ENCODE measurements at places on chromosomes 4 and X.

- DNase-seq: no peak
These were observed 19.1 kb upstream of the ZXDA start for GRCh38 chrX:57929373-57929772.

GRCh38 chr4:5220028-5220427 is 168.7 kb downstream of the STK32B start:
- DNase-seq: no peak

GRCh38 chrX:54066841-54067240 is 22.6 kb upstream of the PHF8 start:
- no peak for DNase-seq

GRCh38 chr4:175339100-175339707 is 421.0 kb downstream of the ADAM29 start:
- DNase-seq: no peak

- no peak for DNase-seq
These were observed 60.4 kb downstream of the PCDH18 start for GRCh38 chr4:137471895-137472294.

- no peak for DNase-seq
These were observed 64.5 kb downstream of the DRD5 start for GRCh38 chr4:9845791-9846493.

DNA sequence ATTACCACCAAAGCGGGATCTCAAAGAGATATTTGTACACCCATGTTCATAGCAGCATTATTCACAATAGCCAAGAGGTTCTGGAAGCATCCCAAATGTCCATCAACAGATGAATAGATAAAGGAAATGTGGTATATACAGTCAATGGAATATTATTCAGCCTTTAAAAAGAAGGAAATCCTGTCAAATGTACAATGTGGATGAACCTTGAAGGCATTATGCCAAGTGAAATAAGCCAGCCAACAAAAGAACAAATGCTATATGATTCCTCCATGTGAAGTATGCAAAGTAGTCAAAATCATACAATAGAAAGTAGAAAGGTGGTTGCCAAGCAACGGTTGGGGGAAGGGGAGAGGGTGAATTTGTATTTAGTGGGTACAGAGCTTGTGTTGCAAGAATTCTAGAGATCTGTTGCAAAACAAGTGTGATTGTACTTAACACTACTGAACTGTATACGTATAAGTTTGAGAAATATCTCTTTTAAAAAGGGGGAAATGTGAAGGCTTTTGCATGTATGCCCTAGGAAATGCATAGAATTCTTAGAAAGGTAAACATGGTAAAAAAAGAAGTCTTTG is 5.0 kb upstream of the ZRSR2 start:
- DNase-seq: no peak

DNA sequence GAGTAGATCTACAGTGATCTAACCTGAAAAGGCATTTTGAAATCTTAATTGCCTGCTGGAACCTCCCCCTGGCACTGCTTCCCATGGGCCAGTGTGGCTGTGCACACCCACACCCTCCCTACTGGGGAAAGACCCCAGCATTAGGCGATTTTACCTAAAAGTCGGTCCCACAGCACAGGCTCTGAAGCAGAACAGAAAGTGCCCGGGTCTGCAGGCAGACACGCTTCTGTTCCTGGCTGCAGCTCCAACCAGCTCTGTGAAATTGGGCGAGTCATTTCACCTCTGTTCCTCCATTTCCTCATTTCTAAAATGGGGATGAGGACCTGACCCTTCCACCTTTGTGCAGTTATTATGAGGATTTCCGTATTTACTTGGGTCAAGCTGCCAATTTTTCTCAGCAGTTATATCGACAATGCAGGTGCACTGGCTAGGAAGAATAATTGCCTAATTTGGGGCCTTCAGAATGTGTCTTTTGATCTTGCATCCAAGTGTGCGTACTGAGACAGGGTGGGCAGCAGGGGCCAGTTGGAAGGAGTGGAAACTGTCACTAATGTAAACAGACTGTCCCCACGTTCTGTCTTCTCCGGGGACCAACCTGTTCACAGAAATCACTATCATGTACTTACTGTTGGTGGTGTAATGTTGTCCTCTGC is 7.1 kb downstream of the KLF3 start:
- peak; percentile 23 for DNase-seq

DNA sequence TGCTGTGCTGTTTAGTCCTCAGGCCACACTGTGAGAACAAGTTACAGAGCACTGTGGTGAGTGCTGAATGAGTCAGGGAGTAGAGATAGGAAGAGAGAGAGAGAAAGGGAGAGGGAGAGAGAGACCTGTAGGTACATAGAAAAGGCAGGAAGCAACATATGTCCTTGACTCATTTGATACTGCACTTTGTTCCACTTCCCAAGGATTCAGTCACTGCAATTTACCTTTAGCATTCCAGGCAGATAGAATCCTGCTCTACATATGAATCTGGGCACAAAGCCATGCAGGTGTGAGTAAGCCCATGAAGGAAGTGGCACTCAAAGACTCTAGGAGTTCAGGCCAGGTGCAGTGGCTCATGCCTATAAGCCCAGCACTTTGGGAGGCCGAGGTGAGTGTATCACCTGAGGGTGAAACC is 1.0 kb upstream of the DAPP1 start:
- DNase-seq: no peak

DNA sequence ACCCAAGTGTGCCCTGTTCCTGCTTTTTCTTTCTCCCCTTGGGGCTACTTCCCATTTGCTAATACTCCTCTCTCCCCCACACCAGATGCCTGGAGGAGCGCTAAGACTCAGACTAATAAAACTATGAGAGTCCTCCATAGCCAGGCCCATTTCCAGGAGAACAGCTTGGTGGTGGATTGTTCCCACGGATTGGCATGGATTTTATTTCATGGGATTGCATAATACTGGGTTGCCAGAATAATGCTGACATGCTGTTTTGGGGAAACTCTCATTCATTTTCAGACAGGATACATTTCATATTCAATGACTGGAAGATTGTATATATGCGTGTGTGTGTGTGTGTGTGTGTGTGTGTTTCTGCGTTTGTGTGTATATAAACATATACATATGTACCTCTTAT is 447.5 kb upstream of the PITX2 start:
- no peak for DNase-seq

DNA sequence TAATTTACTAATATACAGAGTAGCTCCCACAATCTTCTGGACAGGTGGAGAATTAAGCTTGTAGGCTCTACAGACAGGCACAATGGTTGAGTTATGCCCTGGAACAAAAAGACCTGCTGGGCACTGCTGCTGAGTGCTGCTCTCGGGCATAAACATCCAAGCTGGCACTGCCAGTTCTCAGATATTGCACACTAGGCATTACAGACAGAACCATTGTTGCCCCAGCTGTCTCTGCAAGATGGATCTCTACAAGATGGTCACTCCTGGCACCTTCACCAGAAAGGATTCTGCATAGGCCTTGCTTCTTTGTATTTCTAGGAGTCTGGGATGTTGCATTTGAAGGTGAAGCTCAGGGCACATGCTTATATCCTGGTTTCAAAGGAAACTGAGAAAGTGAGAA is 527.1 kb downstream of the STIM2 start:
- peak; percentile 0 for DNase-seq

GRCh38 chrX:40006106-40007017 is 91.4 kb downstream of the BCOR start:
- no peak for DNase-seq

DNA sequence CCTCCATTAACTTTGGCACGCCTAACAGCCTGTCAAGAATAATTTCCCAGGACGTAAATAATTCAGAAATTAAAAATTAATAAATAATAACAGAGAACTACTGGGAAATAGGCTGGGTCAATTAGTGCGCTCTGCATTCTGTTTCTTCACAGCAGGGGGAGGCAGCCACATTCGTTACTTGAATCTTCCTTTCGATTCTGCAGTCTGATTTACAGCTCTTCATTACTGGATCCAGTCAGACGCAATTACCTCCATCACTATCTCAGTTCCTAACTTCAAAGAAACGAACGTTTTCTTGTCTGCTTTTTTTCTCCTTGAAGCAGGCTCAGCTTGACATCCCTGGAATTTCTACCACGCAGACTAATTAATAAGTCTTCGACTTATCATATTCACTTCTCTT is 9.0 kb upstream of the RPL34 start:
- peak; percentile 18 for DNase-seq

- DNase-seq: no peak
These were observed 317 bp upstream of the FRMPD4 start for GRCh38 chrX:12137951-12138360.

- no peak for DNase-seq
These were observed 92.5 kb upstream of the TEX13D start for GRCh38 chrX:124239911-124240310.

- peak; percentile 8 for DNase-seq
These were observed 14.5 kb downstream of the SLC25A5 start for GRCh38 chrX:119482481-119483480.

DNA sequence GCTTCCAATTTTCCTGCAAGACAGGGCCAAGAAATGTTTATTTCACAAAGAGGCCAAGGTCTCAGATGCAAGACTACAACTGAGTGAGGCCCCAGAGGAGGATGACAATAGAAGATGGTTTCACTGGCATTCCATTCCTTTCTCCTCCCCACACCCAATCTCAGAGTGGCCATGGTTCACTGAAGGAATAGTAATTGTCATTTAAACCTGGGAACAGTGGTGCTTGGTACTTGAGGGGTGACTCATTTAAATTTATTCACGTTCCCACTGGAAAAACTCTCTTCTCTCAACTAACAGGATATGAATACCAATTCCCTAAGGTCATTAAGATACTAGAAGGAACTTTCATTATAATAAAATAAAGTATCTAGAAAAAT is 35.3 kb upstream of the CXCL8 start:
- no peak for DNase-seq

DNA sequence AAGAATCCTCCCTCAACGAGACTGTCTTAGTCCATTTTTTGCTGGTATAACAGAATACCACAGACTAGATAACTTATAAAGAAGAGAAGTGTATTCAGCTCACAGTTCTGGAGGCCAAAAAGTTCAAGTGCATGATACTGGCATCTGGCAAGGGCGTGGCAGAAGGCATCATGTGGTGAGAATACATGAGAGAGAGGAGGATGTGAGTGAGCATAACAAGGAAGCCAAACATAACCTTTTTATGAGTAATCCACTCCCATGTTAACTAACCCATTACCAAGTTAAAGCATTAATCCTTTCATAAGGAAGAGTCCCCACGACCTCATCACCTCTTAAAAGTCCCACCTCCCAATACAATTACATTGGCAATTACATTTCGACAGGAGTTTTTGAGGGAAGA is 504.6 kb downstream of the IQCM start:
- no peak for DNase-seq

- no peak for DNase-seq
These were observed 3.9 kb downstream of the UBA1 start for GRCh38 chrX:47197526-47197925.

- DNase-seq: no peak
These were observed 1572.9 kb downstream of the C4orf33 start for GRCh38 chr4:130668859-130669258.

- DNase-seq: no peak
These were observed 493.0 kb upstream of the PITX2 start for GRCh38 chr4:111115881-111116280.

DNA sequence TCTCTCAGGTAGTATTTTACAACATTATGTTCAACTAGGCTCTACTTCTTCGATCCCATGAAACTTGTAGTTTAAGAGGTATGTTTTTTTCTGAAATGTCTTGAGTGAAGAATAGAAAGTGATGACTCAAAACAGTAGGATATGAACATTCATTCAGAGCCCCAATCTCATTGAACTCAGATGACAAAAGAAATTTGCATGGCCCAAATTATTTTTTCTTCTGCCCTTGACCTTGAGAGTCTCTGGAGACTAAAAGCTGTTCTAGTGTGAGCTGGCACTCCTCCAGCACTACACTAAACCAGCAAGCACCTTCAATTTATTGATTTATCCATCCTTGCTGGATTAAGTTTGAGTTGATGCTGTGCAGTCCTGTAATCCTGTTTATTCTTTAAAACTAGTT is 4.0 kb downstream of the DCLK2 start:
- DNase-seq: no peak

GRCh38 chr4:100895556-100896197 is 377.9 kb upstream of the EMCN start:
- DNase-seq: no peak

DNA sequence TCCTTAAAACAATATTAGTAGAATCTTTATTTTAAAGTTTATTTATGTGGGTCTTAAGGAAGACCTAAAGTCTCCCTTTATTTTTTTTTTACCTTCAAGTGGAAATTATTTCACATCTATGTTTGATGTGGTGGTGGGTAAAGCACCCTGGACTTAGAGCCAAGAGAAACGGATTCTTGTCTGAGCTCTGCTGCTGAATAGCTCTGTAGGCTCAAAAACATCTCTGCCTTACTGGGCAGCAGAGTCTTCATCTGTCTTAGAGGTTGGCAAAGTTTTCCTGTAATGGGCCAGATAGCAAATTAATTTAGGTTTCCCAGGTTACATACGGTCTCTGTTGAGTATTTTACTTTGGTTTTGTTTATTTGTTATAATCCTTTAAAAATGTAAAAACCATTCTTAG is 136.5 kb downstream of the CEP135 start:
- no peak for DNase-seq

GRCh38 chr4:68569466-68570121 is 6.5 kb downstream of the UGT2B17 start:
- no peak for DNase-seq

- DNase-seq: no peak
These were observed 83.7 kb downstream of the FREM3 start for GRCh38 chr4:143616771-143617170.

DNA sequence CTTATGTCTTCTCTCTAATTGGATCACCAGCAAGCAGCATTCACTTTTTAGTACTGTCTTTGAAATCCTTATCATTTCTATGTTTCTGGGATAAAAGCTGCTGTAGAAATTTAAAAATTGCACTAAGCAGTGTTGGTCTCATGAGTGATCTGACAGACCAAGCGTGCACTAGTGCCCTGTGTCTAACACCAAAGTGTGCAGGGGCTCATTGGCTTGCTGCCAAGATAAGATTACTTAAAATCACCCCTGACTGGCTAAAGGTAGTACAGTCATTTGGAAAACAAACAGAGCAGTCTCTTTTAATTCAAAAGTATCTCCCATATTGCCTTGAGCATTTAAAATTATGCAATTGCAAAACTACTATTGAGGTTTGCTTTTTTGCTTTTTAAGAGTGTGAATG is 304.6 kb downstream of the ARAP2 start:
- DNase-seq: no peak

GRCh38 chr4:183264614-183265013 is 55.5 kb downstream of the CLDN22 start:
- no peak for DNase-seq

- no peak for DNase-seq
These were observed 4.5 kb downstream of the C1GALT1C1 start for GRCh38 chrX:120625371-120625770.

- DNase-seq: no peak
These were observed 3.5 kb upstream of the SLIT2 start for GRCh38 chr4:20248155-20248558.

GRCh38 chr4:10200869-10201268 is 84.3 kb upstream of the WDR1 start:
- DNase-seq: no peak

GRCh38 chr4:109631532-109632108 is 71.6 kb downstream of the MCUB start:
- DNase-seq: no peak

Data from hypothalamus (tissue), 51 donors.